Activated CD8-positive, alpha-beta memory T cell treated with anti-CD3 and anti-CD28 coated beads, Interleukin-2, amount 10 ng/mL, durations not matched to agents 7 days and 5 days (primary cell): ENCODE measurements at places on chromosomes 3 and 15.

- H3K36me3 ChIP-seq = peaks cover 27% of the 10 kb centered on the region
- H3K4me3 ChIP-seq = no peak overlapping the region
- peaks cover 21% of the 10 kb centered on the region for H3K4me1 ChIP-seq
- no peaks in the 10 kb centered on the region for H3K27me3 ChIP-seq
Observed at GRCh38 chr3:66396161-66396760, 104.6 kb downstream of the LRIG1 start.

GRCh38 chr3:125433091-125433534 lies 58.0 kb upstream of the ZNF148 start:
- no peak overlapping the region for H3K4me3 ChIP-seq
- H3K27ac ChIP-seq = no peak overlapping the region
- H3K4me1 ChIP-seq = peaks cover 20% of the 10 kb centered on the region
- H3K27me3 ChIP-seq = peaks cover 5% of the 10 kb centered on the region
- no peak for DNase-seq
- H3K36me3 ChIP-seq = no peaks in the 10 kb centered on the region

- no peak overlapping the region for H3K27ac ChIP-seq
- H3K27me3 ChIP-seq = peaks cover 21% of the 10 kb centered on the region
- H3K4me1 ChIP-seq = no peaks in the 10 kb centered on the region
Observed at GRCh38 chr15:71699977-71700376, 110.4 kb upstream of the NR2E3 start.

- H3K4me1 ChIP-seq = no peaks in the 10 kb centered on the region
- DNase-seq = no peak
- peaks cover 2% of the 10 kb centered on the region for H3K36me3 ChIP-seq
- H3K27ac ChIP-seq = no peak overlapping the region
- H3K27me3 ChIP-seq = peaks cover 10% of the 10 kb centered on the region
Observed at GRCh38 chr3:16607718-16608117, 2.5 kb upstream of the DAZL start.

GRCh38 chr3:51271172-51271571 lies 113.9 kb upstream of the MANF start:
- H3K4me1 ChIP-seq = no peaks in the 10 kb centered on the region
- H3K27me3 ChIP-seq = no peaks in the 10 kb centered on the region
- no peak for DNase-seq
- H3K36me3 ChIP-seq = no peaks in the 10 kb centered on the region
- no peak overlapping the region for H3K4me3 ChIP-seq
- no peak overlapping the region for H3K27ac ChIP-seq

GRCh38 chr3:129632556-129632955 lies 26.1 kb upstream of the PLXND1 start:
- H3K36me3 ChIP-seq = no peaks in the 10 kb centered on the region
- no peak overlapping the region for H3K4me3 ChIP-seq
- peaks cover 13% of the 10 kb centered on the region for H3K27me3 ChIP-seq
- peaks cover 7% of the 10 kb centered on the region for H3K4me1 ChIP-seq
- H3K27ac ChIP-seq = no peak overlapping the region

GRCh38 chr15:65292938-65293518 lies 2.8 kb upstream of the RNU5A-1 start:
- no peak for DNase-seq
- H3K27ac ChIP-seq = no peak overlapping the region
- H3K4me1 ChIP-seq = peaks cover 34% of the 10 kb centered on the region
- no peaks in the 10 kb centered on the region for H3K36me3 ChIP-seq

GRCh38 chr15:66847565-66847991 lies 145.5 kb downstream of the SMAD6 start:
- no peaks in the 10 kb centered on the region for H3K36me3 ChIP-seq
- DNase-seq = no peak
- peaks cover 4% of the 10 kb centered on the region for H3K4me1 ChIP-seq
- peaks cover 35% of the 10 kb centered on the region for H3K27me3 ChIP-seq
